Stimulated activated CD4-positive, alpha-beta T cell treated with anti-CD3 and anti-CD28 coated beads, TNF-alpha, amount 100 ng/mL, for 48 hours (primary cell): ENCODE measurements at places on chromosomes 6 and 20.

DNA sequence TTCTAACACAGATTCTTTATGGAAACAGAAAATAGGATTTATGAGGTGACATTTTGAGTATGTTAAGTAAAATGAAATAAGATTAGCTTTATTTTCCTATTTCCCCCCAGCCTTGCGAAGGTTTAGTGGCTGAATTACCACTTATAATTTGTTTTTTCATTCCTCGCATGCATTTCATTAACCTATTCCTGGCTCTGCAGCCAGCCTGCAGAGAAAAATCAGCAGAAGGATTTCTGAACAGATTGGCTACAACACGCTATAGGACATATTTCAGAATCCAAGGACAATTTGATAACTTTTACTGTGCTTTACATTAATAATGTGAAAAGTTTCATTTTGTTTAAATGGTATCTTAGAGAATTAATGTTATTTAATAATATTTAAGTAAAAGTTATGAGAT lies 162.4 kb upstream of the MMS22L start:
- no peak for DNase-seq

DNA sequence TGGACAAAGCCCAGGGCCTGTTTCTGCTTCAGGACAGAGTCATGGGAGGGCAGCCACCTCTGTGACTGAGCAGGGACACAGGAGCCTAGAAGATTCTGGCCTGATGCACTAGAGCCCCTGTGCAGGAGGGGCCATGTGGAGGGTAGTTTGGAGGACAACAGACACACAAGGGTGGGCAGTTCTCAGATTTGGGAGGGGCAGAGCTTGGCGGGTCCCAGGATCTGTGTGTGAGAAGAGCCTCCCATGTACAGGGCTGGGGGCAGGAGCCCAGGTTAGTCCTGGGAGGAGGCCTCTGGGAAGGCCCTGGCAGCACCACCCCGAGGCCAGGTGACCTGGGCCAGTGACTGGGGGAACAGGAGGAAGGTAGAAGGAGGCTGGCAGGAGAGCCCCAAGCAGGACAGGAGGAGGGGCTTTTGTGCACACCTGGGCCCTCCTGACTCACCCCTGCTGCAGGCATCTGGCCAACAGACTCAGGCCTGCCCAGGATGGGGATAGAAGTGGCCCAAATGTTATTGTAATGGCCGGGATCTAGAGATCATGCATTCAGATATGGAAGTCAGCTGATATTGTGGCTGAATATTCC lies 1.4 kb upstream of the ULBP3 start:
- no peak for DNase-seq

- no peak for DNase-seq
Measured at GRCh38 chr6:5468586-5468985, 207.3 kb downstream of the FARS2 start.

DNA sequence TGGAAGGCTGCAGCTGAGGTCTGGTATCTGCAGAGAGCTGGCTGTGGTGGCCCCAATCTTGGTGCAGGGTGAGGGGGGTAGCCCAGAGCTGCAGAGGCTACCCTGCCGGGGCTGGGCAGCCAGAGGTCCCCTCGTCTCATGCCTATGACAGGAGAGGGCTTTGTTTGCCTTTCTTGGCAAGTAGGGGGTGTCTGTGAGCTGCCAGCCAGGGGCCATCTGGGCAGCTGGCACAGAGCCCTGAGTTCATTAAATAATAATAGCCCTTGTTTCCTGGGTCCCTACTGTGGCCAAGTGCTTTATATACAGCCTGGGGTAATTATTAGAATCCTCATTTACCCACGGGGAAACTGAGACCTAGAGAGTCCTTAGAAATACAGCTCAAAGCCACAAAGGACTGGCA lies 66.6 kb downstream of the EZR start:
- no peak for DNase-seq

GRCh38 chr6:20135677-20136268 lies 76.5 kb downstream of the MBOAT1 start:
- no peak for DNase-seq

- no peak for DNase-seq
Measured at GRCh38 chr20:56689852-56690485, 60.9 kb downstream of the TFAP2C start.

DNA sequence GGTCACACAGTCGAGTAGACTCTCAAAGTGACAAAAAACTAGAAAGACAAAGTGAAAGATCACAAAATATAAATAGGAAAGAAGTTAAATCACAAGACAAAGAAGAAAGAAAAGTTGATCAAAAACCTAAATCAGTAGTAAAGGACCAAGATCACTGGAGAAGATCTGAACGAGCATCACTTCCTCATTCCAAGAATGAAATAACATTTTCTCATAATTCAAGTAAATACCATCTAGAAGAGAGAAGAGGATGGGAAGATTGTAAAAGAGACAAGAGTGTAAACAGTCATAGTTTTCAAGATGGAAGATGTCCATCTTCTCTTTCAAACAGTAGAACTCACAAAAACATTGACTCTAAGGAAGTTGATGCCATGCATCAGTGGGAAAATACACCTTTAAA lies 31.6 kb upstream of the GJA10 start:
- DNase-seq, result no peak

- no peak for DNase-seq
Measured at GRCh38 chr6:49787176-49787575, at the start of gene PGK2. PGK2 (minus strand) TSS chr6:49787285; CDS start chr6:49787187, 98 bp downstream.

GRCh38 chr6:126643352-126643751 lies 303.4 kb downstream of the CENPW start:
- no peak for DNase-seq

GRCh38 chr20:63497946-63498935 lies 642 bp downstream of the EEF1A2 start:
- DNase-seq, result no peak

DNA sequence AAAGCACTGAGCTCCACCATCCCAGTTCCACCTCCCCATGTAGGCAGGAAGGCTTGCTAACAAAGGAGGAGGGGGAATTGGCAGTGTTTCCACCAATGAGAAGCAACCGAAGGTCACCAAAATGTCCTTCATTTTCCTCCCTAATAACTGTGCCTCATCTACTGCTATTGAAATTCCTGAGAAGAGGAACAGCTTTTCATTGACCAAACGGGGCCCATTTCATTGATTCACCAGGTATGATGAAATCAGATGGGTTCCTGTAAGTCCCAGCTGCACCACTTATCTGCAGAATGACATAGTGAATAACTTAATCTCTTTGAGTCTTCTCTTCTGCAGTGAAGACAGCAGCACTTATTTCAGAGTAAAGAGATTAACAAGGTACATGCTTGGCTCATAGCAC lies 17.3 kb downstream of the TREM1 start:
- no peak for DNase-seq

DNA sequence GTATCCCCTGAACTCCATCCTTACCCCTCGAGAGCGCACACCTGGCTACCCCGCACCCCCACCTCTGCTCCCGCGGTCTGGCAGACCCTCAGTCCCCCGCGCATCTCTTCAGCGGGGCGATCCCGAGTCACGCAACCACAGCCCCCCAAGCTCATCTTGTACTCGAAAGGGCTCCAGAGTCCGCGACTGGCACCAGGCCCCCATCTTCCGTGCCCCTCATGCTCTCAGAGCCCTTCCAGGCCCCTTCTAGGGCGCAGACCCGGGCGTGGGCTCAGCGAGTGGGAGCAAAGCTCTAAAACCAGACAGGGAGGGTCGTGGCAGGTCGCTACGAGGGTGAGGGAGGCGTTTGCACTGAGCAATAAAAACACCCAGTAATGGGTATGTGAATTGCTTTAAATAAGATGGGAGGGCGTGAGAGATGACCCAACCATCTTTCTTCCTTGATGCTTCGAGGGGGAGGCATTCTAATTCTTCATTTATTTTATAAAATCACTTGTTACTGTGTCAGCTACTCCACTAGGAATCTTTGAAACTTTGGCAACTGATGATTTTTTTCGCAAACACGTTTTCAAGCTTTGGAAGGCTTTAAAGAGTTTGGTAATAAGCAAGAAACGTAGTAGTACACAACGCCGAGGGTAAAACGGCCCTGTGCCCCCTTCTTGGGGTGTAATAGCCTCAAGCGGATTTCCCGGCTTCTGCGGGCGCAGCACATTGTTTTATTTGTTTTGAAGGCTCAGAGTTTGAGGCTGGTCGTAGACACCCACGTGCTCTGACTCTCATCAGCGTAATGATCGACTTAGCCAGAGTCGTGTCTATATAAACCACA lies 42.6 kb upstream of the SUPT3H start:
- DNase-seq, result peak; percentile 29

DNA sequence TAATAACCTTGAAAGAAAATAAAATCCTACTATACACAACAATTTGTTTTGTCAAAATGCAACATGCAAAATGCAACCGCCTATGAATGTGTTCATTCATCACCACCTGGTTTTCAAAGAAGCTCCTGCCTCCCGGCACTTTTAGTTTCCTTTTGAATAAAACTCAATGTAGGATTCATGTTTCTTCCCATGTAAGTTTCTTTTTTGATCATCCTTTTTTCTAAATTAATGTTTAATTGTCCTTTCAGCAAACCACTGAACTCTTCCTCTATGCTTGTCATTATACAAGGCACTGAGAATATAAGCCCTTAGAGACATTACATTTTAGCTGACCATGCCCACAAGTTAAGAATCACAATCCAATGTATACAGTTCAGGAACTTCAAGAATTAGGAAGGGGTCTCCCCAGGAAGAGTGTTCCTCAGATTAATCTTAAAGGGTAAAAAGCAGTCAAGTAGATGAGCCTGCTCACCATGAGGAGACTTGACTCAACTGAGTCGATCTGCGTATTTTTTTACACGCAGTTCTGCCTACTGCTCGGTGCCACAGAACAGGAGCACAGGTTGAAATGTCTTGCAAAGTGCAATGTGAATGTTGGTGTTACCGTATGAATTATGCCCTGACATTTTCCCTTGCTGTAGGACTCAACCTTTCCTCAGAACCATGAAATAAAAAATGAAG lies 7.2 kb upstream of the THEMIS start:
- no peak for DNase-seq

- DNase-seq, result no peak
Measured at GRCh38 chr20:53535878-53536277, 57.8 kb downstream of the ZNF217 start.

- no peak for DNase-seq
Measured at GRCh38 chr6:62057300-62057699, 228.7 kb downstream of the KHDRBS2 start.

- DNase-seq, result no peak
Measured at GRCh38 chr20:10216146-10216791, 2.4 kb upstream of the SNAP25 start.

DNA sequence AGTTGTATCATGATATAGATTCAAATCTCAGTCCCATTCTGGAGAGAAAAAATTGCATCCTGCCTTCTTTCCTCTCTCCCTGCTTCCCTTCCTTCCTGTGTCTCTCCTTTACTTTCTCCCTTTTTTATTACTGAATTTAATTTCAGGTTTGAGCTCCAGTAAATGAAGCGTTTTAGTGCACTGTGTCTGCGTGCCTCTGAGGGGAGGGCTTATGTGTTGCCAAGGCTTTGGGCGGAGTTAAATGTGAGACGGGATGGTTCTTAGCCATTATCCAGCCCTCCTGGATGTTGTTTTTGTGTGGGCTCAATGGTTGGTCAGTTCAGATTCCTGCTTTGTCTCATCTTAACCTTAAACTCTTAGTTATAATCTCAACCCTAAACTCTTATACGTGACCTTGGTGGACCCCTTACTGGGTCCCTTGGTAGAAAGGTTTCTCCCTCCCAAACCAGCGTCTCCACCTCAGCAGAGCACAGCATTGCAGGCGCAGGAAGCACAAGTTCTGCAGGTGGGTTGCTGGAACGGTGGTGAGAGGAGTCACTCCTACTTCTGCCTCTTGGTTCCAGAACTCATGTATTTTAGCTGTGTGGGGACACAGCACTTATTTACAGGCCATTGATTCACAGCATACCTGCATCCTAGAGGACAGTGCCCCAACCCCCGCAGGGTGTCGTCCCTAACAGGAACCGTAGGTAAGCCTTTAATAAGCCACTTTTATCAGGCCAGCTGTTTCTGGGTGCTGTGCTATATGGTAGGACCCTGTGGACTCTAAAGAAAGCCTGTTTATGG lies 68.5 kb downstream of the DNAH8 start:
- DNase-seq, result no peak

DNA sequence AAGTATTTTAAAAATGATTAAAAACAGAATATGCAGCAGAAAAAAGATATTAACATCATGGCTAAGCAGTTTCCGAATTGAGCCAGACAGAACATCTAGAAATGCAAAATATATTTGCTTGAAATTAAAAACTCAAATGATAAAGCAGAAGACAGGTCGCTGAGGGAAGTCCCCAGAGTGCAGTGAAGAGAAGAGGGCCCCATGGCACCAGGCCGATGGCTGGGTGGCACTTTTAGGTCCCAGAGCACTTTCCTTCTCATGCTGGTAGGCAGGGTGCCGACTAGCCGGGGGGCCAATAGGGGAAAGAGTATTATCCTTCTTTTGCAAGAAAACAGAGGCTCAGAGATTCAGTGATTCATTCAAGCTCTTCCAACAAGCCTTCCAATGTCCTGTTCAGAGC lies 58.9 kb downstream of the MYH7B start:
- no peak for DNase-seq

DNA sequence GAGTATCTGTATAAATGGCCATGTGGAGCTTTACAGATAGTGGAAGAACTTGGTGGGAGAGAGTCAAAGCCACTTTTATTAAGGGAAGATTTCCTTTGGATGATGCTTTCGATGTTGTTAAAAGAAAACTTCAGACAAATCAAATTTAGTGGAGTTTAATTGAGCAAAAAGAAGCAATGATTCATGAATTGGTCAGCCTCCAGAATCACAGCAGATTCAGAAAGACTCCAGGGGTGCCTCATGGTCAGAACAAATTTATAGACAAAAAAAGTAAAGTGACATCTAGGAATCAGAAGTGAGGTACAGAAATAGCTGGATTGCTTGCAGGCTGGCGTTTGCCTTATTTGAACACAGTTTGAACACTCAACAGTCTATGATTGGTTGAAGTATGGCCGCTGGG lies 5.3 kb upstream of the CGA start:
- DNase-seq, result no peak

DNA sequence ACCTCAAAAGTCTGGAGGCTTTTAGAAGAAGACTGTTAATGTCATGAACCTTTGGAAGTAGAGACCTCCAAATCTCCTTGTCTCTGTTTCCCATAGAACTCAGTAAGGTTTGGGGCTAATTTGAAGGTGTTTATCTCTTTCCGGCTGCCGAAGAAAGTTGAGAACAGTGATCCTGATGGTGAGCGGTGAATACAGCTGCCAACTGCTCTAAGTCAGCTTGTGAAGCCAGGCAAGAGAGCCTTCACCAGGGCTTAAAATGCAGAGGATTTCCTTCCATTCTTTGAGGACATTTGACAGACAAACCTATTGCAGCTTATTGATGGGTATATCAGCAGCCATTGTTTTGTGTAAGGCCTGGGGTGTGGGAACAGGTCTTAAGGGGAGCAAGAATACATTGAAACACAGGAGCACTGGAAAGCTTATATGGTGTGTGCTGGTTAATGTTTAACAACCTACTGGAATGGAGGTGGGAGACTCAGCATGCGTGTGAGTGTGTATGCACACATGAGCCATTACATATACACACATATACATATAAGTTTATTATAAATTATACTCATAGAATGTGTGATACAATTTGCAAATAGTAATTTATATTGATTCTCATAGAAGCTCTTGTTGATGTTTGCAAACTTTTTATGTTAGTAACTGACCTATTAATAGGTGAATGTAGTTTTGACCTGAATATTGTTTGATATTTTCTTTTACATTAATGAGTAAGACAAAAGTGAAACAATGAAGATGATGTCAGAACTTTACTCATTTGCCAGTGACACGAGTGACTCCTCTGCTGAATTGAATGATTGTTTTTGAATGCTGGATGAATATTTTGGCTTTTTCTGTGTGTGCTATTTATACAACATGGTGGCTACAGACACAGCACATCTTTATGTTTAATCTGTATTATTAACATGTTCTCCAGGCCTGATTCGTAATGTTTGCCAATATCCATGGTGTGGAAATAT lies 18.1 kb downstream of the PLEKHG1 start:
- no peak for DNase-seq

GRCh38 chr20:3710011-3710466 lies 2.4 kb downstream of the SIGLEC1 start:
- no peak for DNase-seq
